Naive thymus-derived CD4-positive, alpha-beta T cell (primary cell): ENCODE measurements at places on chromosomes 2 and 18. TPM values are rescaled to one million over a fixed set of nuclear protein-coding genes. Genes with fewer than 3 reads are reported as not detected.

DNA sequence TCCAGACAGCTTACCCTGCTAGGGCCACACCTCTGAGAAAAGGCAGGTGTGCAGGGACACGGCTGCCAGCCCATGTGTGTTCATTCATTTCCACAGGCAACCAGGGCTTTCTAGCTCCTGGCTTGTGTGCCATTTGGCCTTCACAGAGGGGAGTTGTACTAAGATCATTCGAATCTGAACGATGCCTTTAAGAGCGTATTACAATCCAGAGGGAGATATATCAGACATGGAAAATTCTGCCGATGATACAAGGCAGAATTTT is 64.2 kb upstream of the OTOF start:
- no peak for DNase-seq
- H3K27ac ChIP-seq: no peak overlapping the region
- H3K27me3 ChIP-seq: no peaks in the 10 kb centered on the region

DNA sequence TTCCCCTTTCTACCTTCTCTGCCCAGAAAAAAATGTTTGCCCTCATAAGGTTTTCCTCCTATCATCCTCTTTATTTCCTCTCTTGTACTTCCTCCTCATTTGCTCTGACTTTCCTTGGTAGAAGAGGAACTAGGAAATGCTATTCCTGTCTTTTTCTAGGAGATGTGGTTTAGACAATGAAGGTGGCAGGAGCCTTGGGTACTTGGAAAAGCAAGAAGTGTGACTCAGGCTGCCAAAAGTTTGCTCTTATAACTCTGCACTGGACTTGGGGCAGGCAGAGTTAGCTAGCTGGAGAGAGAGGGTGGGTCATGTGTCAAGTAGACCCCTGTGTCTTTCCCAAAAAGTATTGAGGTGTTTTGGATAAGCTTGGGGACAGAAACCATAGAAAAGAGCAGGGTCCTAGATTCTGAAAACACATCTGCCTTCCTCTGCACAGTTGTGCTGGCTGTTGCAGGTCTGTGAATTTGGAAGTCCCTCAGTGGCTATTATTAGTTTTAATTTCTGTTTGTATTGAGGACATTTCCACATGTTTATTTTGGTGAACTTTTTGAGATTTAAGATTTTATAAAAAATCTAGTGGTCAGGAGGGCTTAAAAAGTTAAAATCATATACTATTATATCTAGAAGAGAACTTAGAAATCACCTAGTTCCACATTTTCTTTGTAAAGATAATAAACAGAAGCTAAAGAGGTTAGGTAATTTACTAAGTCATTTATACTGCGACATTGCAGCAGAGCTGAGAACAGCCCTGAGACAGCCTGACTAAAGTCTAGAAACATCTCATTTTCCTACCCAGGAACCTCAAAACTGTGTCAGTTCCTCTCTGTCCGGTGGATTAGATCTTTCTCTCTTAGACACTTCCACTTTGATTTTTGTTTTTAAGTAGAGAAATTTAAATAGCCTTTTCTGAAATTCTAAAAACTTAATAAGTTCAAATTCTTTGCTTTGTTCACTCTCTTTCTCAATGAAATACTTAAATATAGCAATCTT is 16.0 kb downstream of the INSIG2 start:
- H3K36me3 ChIP-seq: peaks cover 26% of the 10 kb centered on the region
- no peaks in the 10 kb centered on the region for H3K4me1 ChIP-seq
- H3K4me3 ChIP-seq: no peak overlapping the region
- H3K27ac ChIP-seq: no peak overlapping the region
- DNase-seq: no peak

- no peaks in the 10 kb centered on the region for H3K36me3 ChIP-seq
- H3K27me3 ChIP-seq: no peaks in the 10 kb centered on the region
- H3K27ac ChIP-seq: no peak overlapping the region
- H3K4me1 ChIP-seq: no peaks in the 10 kb centered on the region
Observed at GRCh38 chr2:9102861-9103662, 99.6 kb upstream of the MBOAT2 start.

GRCh38 chr2:173792741-173793140 is 172.4 kb downstream of the SP3 start:
- H3K4me1 ChIP-seq: no peaks in the 10 kb centered on the region
- no peaks in the 10 kb centered on the region for H3K27me3 ChIP-seq
- DNase-seq: no peak
- no peak overlapping the region for H3K27ac ChIP-seq
- no peaks in the 10 kb centered on the region for H3K36me3 ChIP-seq

GRCh38 chr2:237464757-237465391 is 22.2 kb upstream of the MLPH start:
- H3K36me3 ChIP-seq: no peaks in the 10 kb centered on the region
- no peak for DNase-seq
- no peak overlapping the region for H3K27ac ChIP-seq
- no peak overlapping the region for H3K4me3 ChIP-seq
- no peaks in the 10 kb centered on the region for H3K4me1 ChIP-seq

DNA sequence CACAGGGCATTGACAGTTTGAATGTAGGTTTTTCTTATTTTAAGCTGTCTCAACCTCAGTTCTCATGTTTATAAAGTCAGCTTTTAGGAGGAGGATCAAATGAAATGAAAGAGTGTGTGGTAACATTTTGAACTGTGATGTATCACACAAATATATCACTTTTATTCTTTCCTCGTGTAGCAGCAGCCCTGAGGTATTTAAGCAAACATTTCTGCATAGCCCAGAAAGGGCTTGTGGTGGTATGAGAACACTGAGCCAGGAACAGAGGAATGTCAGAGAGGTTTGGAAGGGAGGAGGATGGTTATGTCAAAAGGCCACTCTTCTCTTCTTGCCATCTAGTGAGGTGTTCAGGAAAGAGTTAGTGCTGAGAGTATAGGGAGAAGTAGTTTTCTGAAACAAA is 150.2 kb downstream of the PARD3B start:
- no peak overlapping the region for H3K27ac ChIP-seq
- no peaks in the 10 kb centered on the region for H3K36me3 ChIP-seq
- H3K4me1 ChIP-seq: no peaks in the 10 kb centered on the region
- DNase-seq: no peak

GRCh38 chr2:170238776-170239175 is 60.8 kb downstream of the MYO3B start:
- H3K36me3 ChIP-seq: no peaks in the 10 kb centered on the region
- no peak overlapping the region for H3K27ac ChIP-seq
- no peaks in the 10 kb centered on the region for H3K4me1 ChIP-seq
- no peaks in the 10 kb centered on the region for H3K27me3 ChIP-seq
- no peak overlapping the region for H3K4me3 ChIP-seq

GRCh38 chr2:142462306-142462705 is 331.5 kb upstream of the LRP1B start:
- H3K4me3 ChIP-seq: no peak overlapping the region
- no peaks in the 10 kb centered on the region for H3K4me1 ChIP-seq
- DNase-seq: no peak
- no peak overlapping the region for H3K27ac ChIP-seq
- H3K36me3 ChIP-seq: no peaks in the 10 kb centered on the region

- H3K36me3 ChIP-seq: no peaks in the 10 kb centered on the region
- no peaks in the 10 kb centered on the region for H3K4me1 ChIP-seq
- H3K27ac ChIP-seq: no peak overlapping the region
- no peak overlapping the region for H3K4me3 ChIP-seq
- H3K27me3 ChIP-seq: no peaks in the 10 kb centered on the region
- DNase-seq: no peak
Observed at GRCh38 chr2:82959727-82960126, 1499.4 kb downstream of the SUCLG1 start.

Gene VWA3B
- polyA plus RNA-seq: not detected
